GM23248 (cell line): ENCODE measurements at places on chromosomes 16 and 17.
A peak's percentile ranks its signal among the peaks of the same experiment; 100 is the strongest.

GRCh38 chr17:4519361-4519788 lies 20.7 kb downstream of the SPNS2 start:
- peaks cover 2% of the 10 kb centered on the region; the same call in 1 of the 2 replicates for H3K27me3 ChIP-seq
- no peak for DNase-seq
- no peaks in the 10 kb centered on the region for H3K36me3 ChIP-seq
- H3K4me3 ChIP-seq: no peak overlapping the region
- no peak overlapping the region for H3K27ac ChIP-seq
- H3K4me1 ChIP-seq: no peaks in the 10 kb centered on the region

DNA sequence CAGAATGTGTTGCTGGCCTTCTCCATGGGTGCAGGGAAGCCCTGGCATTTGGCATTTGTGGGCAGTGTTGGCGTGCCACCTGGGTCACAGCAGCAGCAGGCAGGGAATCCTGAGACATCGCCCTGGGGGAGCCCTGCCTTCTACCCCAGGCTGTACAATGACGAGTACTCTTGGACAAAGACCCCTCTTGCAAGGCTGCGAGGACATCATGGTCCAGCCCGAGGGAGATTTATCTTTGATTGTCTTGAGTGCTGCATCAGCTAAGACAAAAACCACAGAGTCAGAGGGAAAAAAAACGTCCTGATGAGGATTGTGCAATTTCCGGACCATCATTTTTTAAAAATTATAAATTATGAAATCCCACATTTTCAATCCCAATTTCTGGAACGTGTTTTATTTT lies 3.7 kb downstream of the CRISPLD2 start:
- no peaks in the 10 kb centered on the region for H3K36me3 ChIP-seq
- no peak overlapping the region for H3K4me3 ChIP-seq
- H3K27ac ChIP-seq: peak overlapping the region; percentile 79
- H3K4me1 ChIP-seq: peaks cover 67% of the 10 kb centered on the region

GRCh38 chr16:17316005-17316404 lies 154.8 kb downstream of the XYLT1 start:
- H3K4me3 ChIP-seq: no peak overlapping the region
- no peak overlapping the region for H3K27ac ChIP-seq
- H3K4me1 ChIP-seq: peaks cover 22% of the 10 kb centered on the region
- H3K27me3 ChIP-seq: no peaks in the 10 kb centered on the region
- no peak for DNase-seq

DNA sequence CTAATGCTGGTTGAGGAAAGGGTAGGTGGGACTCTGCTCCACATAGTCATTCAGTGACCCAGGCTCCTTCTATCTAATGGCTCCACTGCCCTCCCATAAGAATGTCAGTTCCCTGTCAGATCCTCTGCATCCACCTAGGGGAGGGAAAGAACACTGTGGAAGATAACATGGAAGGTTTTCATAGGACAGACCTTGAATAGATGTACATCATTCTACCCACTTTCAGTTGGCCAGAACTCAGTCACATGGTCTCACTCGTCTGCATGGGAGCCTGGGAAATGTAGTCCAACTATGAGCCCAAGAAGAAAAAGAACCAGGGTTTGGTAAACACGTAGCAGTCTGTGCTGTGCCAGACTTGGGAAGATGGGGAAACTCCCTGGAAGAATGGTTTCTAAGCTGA lies 27.1 kb upstream of the SCNN1B start:
- no peaks in the 10 kb centered on the region for H3K27me3 ChIP-seq
- no peaks in the 10 kb centered on the region for H3K36me3 ChIP-seq
- DNase-seq: no peak
- no peaks in the 10 kb centered on the region for H3K4me1 ChIP-seq
- H3K27ac ChIP-seq: no peak overlapping the region
- H3K4me3 ChIP-seq: no peak overlapping the region

DNA sequence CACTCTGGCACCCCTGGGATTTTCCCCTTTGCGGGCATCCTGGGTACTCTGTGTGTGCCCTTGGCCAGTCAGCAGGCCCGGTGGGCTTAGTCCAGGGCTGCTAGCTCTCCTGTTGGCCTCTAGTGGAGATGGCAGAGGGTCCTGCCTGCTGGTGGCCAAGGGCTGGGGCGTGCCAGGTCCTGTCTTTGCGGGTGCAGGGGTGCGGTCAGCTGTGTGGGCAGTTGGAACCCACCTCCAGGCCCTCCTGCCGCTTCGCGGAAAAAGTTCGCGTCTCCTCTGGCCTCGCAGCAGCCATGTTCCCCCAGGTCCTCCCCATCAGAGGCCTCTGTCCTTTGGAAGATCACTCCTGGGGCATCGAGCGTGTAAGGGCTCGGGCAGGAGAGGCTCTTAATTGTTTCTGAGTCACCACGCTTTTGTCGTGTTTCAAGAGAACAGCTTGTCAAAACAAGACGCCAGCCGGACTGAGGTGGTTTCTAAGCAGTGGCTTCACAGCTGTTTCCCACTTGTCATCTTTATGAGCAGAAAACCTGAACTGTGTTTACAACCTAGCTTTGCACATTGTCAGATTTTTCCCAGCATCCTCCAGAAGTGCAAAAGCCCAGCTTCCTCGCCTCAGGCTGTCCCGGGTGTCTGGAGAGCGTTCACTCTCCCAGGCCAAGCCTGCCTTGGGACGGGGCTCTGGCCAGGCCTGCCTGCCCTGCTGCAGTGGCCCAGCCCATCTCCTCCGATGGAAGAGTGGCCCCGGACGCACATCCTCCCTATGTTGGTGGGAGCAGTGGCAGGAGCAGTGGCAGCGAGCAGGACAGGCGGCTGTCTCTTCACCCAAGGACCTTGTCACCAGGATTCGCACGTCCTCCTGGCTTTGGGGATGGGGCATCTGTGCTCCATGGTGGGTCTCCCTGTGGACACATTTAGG lies 5.0 kb upstream of the DNASE1L2 start:
- no peaks in the 10 kb centered on the region; the same call in 1 of the 2 replicates for H3K36me3 ChIP-seq
- no peak overlapping the region for H3K4me3 ChIP-seq
- no peak overlapping the region for H3K27ac ChIP-seq
- DNase-seq: no peak
- H3K27me3 ChIP-seq: no peaks in the 10 kb centered on the region

GRCh38 chr17:72126575-72127486 lies 6.0 kb downstream of the SOX9 start:
- peaks cover 37% of the 10 kb centered on the region for H3K4me1 ChIP-seq
- no peak overlapping the region for H3K4me3 ChIP-seq
- DNase-seq: peak; percentile 88
- no peaks in the 10 kb centered on the region for H3K27me3 ChIP-seq
- H3K27ac ChIP-seq: peak overlapping the region; percentile 61

- H3K4me1 ChIP-seq: 0 out of 2 replicates have a peak, but pooled peaks cover 9% of the 10 kb centered on the region
- H3K27me3 ChIP-seq: peaks cover 18% of the 10 kb centered on the region
- no peak for DNase-seq
- H3K36me3 ChIP-seq: no peaks in the 10 kb centered on the region
- no peak overlapping the region for H3K27ac ChIP-seq
Observed at GRCh38 chr16:58200004-58200797, 2.3 kb upstream of the CSNK2A2 start.

DNA sequence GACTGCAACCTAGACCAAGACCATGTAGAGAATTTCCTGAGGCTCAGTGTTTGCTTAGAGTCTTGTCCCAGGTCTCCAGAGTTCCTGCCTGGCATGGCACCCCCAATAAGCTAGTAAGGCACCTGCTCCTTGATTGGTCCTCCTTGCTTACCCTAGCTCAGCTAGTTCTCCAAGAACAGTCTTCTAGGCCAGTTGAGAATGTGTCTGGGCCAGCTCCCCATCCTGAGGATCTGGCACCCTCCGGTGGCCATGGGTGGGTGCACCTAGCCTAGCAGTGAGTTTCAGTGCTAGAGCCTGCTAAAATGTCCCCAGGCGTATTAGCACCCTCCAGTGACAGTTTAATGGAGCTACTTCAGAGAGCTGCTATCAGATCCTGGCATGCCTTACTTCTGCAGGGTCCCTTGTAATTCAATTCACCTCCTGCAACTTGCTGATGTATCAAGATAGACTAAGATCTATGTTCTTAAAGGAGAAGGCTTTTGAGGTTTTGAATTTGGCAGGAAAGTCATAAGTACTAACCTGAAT lies 44.4 kb upstream of the MED13 start:
- DNase-seq: peak; percentile 85
- no peaks in the 10 kb centered on the region for H3K4me1 ChIP-seq
- H3K36me3 ChIP-seq: no peaks in the 10 kb centered on the region

- no peak overlapping the region for H3K27ac ChIP-seq
- no peak for DNase-seq
- H3K4me1 ChIP-seq: no peaks in the 10 kb centered on the region
- no peaks in the 10 kb centered on the region for H3K27me3 ChIP-seq
Observed at GRCh38 chr16:66050991-66051390, 315.5 kb upstream of the CDH5 start.

GRCh38 chr16:8505327-8505991 lies 84.9 kb downstream of the TMEM114 start:
- no peak for DNase-seq
- H3K27ac ChIP-seq: no peak overlapping the region
- no peaks in the 10 kb centered on the region for H3K4me1 ChIP-seq
- H3K27me3 ChIP-seq: no peaks in the 10 kb centered on the region

GRCh38 chr17:36074365-36074764 lies 10.3 kb downstream of the CCL18 start:
- no peaks in the 10 kb centered on the region for H3K36me3 ChIP-seq
- no peak overlapping the region for H3K4me3 ChIP-seq
- H3K4me1 ChIP-seq: no peaks in the 10 kb centered on the region
- H3K27me3 ChIP-seq: no peaks in the 10 kb centered on the region
- DNase-seq: no peak

DNA sequence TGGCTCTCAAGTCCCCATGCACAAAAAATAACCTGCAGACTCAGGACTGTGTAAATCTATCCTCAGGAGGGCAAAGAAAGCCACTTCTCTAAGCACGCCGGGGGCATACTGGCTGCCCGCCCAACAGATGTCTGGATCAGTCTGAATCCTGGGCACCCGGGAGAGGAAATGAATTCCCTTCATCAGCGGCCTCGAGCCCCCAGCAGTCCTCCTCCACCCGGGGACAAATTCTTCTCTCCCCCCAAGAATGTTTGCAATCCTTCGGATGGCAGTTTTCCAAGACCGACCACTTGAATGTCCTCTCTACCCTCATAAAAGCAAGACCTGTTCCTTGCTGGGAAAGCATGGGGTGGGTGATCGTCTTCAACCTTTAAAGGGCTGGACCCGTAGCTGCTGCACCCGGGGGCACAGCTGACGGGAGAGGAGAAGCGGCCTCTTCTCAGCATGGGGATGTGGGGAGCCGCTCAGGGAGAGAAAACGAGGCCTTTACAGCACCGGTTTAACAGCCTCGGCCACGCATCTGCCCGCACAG lies 9.4 kb upstream of the MAP2K3 start:
- H3K4me3 ChIP-seq: peak overlapping the region; percentile 76
- H3K27ac ChIP-seq: no peak overlapping the region
- peaks cover 5% of the 10 kb centered on the region for H3K4me1 ChIP-seq
- H3K36me3 ChIP-seq: no peaks in the 10 kb centered on the region
- H3K27me3 ChIP-seq: no peaks in the 10 kb centered on the region

GRCh38 chr17:37283414-37283961 lies 92.3 kb upstream of the C17orf78 start:
- peaks cover 14% of the 10 kb centered on the region for H3K36me3 ChIP-seq
- no peak overlapping the region for H3K27ac ChIP-seq
- DNase-seq: peak; percentile 12
- no peaks in the 10 kb centered on the region for H3K27me3 ChIP-seq
- peaks cover 6% of the 10 kb centered on the region for H3K4me1 ChIP-seq

DNA sequence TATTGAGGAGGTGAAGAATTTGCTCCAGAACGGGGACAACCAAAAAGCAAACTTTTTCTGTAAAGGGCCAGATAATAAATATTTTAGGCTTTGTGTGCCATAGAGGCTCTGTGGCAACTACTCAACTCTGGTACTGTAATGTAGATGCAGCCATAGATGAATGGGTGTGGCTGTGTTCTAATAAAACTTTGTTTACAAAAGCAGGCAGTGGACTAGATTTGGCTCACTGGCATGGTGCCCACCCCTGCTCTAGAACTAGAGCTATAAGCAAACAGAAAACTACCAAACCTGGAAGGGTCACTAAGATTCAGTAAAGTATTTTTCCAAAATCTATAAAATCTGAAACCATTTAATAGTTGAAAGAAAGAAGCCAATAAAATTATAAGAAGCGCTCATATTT lies 24.6 kb upstream of the SMURF2 start:
- H3K27me3 ChIP-seq: no peaks in the 10 kb centered on the region
- peaks cover 40% of the 10 kb centered on the region for H3K4me1 ChIP-seq
- no peak overlapping the region for H3K27ac ChIP-seq
- no peaks in the 10 kb centered on the region for H3K36me3 ChIP-seq
- no peak for DNase-seq
